WTC11 (cell line): ENCODE measurements at places on chromosomes 12 and 14. TPM values are rescaled to one million over a fixed set of nuclear protein-coding genes. Genes with fewer than 3 reads are reported as not detected.

The GPR132 gene
- total RNA-seq: 0.09 to 0.13 TPM in 2 of 3 replicates, not detected in the other

The MAP1LC3B2 gene
- 2.2 to 3.0 TPM (median 2.5 TPM) in 3 replicates for total RNA-seq

The IL26 gene
- total RNA-seq: not detected in 3 replicates

The RABGGTA gene
- total RNA-seq: 22.3 to 28.1 TPM (median 27.1 TPM) in 3 replicates

The LGR5 gene
- total RNA-seq: 0.09 to 0.55 TPM (median 0.17 TPM) in 3 replicates

The BCL2L14 gene
- total RNA-seq: 0.87 to 0.94 TPM (median 0.90 TPM) in 3 replicates

The ACRBP gene
- total RNA-seq: 2.1 to 4.2 TPM (median 3.2 TPM) in 3 replicates

The NEUROD4 gene
- not detected in 3 replicates for total RNA-seq

The RFLNA gene
- total RNA-seq: 6.3 to 11.3 TPM (median 10.2 TPM) in 3 replicates

The TMTC1 gene
- total RNA-seq: 13.9 to 17.3 TPM (median 13.9 TPM) in 3 replicates

The P2RX7 gene
- 0.21 to 0.55 TPM (median 0.55 TPM) in 3 replicates for total RNA-seq

The MED13L gene
- total RNA-seq: 53.3 to 80.5 TPM (median 55.5 TPM) in 3 replicates

The TAMALIN gene
- total RNA-seq: 5.5 to 7.1 TPM (median 6.1 TPM) in 3 replicates

The ZC2HC1C gene
- total RNA-seq: 1.3 to 1.8 TPM (median 1.6 TPM) in 3 replicates

The HOXC12 gene
- not detected in 3 replicates for total RNA-seq

The LALBA gene
- total RNA-seq: not detected in 3 replicates

The CCDC175 gene
- 0.16 to 0.27 TPM in 2 of 3 replicates, not detected in the other for total RNA-seq

The YY1 gene
- total RNA-seq: 78.8 to 83.1 TPM (median 81.9 TPM) in 3 replicates

The RNASE4 gene
- 1.0 to 2.8 TPM (median 2.4 TPM) in 3 replicates for total RNA-seq

The TRIM9 gene
- total RNA-seq: 4.0 to 4.4 TPM (median 4.2 TPM) in 3 replicates

The LYZ gene
- total RNA-seq: 1.0 to 1.5 TPM (median 1.1 TPM) in 3 replicates

The MYH6 gene
- total RNA-seq: 0.09 to 0.14 TPM (median 0.09 TPM) in 3 replicates

The ANO2 gene
- total RNA-seq: 2.8 to 4.0 TPM (median 3.1 TPM) in 3 replicates

The OTOGL gene
- total RNA-seq: 0.39 to 0.62 TPM (median 0.55 TPM) in 3 replicates

The NDRG2 gene
- total RNA-seq: 28.5 to 32.2 TPM (median 30.1 TPM) in 3 replicates

The PTGDR gene
- total RNA-seq: 0.09 to 0.24 TPM (median 0.11 TPM) in 3 replicates

The CACNA2D4 gene
- 0.04 to 0.46 TPM (median 0.25 TPM) in 3 replicates for total RNA-seq
